ENCODE measurements at places on chromosomes 2 and 18.

DNA sequence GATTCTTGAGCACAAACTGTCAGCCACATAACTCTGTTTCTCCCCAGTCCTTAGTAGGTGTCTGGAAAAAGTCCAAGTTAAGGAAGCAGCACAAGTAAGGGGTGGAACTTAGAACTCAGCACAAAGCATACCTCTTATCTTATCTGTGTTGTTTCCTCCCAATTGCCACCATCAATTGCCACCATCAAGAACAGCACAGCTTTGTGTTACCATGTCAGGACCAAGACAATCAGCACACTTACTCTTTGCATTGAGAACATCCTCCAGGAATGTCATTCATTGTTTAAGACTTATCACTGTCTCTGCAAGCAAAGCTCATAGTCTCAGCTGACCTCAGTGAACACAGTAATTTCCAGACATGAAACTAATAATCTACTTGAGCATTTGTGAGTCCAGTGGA lies 212.7 kb upstream of the FSHR start:
- no peak for DNase-seq
- no peaks in the 10 kb centered on the region for H3K27me3 ChIP-seq
- H3K27ac ChIP-seq: no peak overlapping the region
- no peak overlapping the region for H3K4me3 ChIP-seq

GRCh38 chr18:43888598-43888997 lies 611.3 kb upstream of the SYT4 start:
- no peaks in the 10 kb centered on the region for H3K36me3 ChIP-seq
- H3K27ac ChIP-seq: no peak overlapping the region
- H3K4me1 ChIP-seq: no peaks in the 10 kb centered on the region
- no peak for DNase-seq
- no peak overlapping the region for H3K4me3 ChIP-seq

- no peaks in the 10 kb centered on the region for H3K36me3 ChIP-seq
- H3K27ac ChIP-seq: no peak overlapping the region
- H3K4me1 ChIP-seq: no peaks in the 10 kb centered on the region
Observed at GRCh38 chr18:37435996-37436395, 129.6 kb downstream of the CELF4 start.

DNA sequence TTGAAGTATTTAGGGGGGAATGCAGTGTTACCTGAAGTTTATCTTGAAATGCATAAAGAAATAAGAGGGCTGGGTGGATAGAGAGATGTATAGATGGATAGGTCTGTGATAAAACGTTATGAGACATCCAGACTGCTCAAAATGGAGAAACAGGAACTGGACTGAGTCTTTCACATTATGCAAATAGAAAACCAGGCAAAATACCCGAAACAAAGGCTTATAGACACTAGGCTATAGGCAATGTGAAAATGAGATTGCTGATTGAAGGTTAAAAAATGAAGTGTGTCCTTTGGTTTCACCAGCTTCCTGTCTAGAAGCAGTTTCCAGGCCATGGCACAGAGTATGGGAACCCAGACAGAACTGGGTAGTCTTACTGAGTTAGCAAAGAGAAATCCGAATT lies 24.9 kb upstream of the SLC3A1 start:
- no peaks in the 10 kb centered on the region for H3K27me3 ChIP-seq
- no peak for DNase-seq
- no peaks in the 10 kb centered on the region for H3K36me3 ChIP-seq
- H3K27ac ChIP-seq: no peak overlapping the region

GRCh38 chr2:124035001-124035400 lies 9.9 kb downstream of the CNTNAP5 start:
- H3K27ac ChIP-seq: no peak overlapping the region
- H3K27me3 ChIP-seq: no peaks in the 10 kb centered on the region
- no peaks in the 10 kb centered on the region for H3K4me1 ChIP-seq
- H3K36me3 ChIP-seq: no peaks in the 10 kb centered on the region

DNA sequence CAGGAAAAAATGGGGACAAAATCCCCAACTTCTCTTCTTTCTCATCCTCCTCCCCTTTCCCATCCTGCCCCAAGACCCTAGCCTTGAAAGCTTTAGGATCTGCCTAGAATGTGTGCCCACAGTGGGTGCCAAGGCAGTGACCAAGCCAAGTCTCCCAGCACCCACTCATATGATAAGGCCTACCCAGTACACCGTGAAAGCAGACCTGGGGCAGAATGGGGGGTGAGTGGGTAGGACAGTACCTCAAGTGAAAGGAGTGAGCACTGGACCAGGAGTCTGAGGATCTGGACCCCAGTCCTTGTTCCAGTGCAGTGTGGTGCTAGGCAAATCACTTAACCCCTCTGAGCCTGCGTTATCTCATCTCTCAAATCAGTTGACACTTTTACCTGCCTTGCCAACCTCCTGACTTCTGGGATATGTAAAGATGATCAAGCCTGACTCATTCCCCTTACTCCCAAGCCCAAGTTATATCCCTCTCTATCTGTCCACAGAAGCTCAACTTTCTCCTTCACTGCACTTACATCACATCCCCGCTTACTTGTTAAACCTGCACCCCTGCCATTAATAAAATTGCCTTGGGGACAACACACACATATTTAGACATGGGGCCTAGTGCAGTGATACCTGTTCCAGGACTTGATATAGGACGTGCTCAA lies 109.7 kb downstream of the ATL2 start:
- no peaks in the 10 kb centered on the region for H3K4me1 ChIP-seq
- peak overlapping the region; percentile 16 for H3K27ac ChIP-seq
- H3K27me3 ChIP-seq: no peaks in the 10 kb centered on the region

GRCh38 chr2:144834998-144835633 lies 315.2 kb upstream of the ZEB2 start:
- H3K4me1 ChIP-seq: no peaks in the 10 kb centered on the region
- no peak overlapping the region for H3K4me3 ChIP-seq
- peak; percentile 5 for DNase-seq
- no peaks in the 10 kb centered on the region for H3K36me3 ChIP-seq

DNA sequence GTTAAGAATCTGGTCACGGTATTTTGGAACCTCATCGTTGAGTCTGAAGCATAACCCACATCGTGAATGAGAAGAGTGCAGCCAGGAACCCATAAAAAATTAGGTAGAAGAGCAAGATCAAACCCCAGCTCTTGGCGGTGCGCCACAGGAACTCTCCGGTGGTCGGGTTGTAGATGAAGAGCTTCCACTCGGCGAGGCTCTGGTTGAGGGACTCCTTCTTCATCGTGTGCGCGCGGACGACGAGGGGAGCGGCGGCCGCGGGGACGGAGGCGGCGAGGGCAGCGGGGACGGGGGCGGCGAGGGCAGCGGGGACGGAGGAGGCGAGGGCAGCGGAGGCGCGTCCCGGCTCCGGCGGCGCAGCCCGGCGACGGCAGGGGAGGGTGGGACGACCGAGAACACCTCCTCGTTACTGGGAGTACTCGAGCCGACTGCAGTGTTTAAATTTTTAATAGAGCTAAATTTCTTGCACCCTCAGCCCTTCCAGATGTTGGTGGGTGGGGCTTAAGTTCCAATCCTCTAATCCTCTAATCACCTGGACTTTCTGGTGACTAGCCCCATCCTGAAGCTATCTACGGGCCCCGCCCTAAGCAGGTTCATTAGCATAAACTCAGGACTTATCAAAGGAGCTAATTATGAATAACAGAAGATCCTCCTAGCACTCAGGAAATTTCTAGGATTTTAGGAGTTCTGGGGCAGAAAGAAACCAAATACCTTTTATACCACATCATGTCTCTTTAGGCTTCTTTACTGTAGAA lies 20.4 kb upstream of the PAPOLG start:
- H3K27me3 ChIP-seq: no peaks in the 10 kb centered on the region
- no peaks in the 10 kb centered on the region for H3K36me3 ChIP-seq
- H3K27ac ChIP-seq: no peak overlapping the region
- peak overlapping the region; percentile 29 for H3K4me3 ChIP-seq

GRCh38 chr2:45789961-45790723 lies 138.7 kb downstream of the PRKCE start:
- H3K36me3 ChIP-seq: no peaks in the 10 kb centered on the region
- DNase-seq: no peak
- H3K4me3 ChIP-seq: no peak overlapping the region
- no peaks in the 10 kb centered on the region for H3K4me1 ChIP-seq
- no peak overlapping the region for H3K27ac ChIP-seq

DNA sequence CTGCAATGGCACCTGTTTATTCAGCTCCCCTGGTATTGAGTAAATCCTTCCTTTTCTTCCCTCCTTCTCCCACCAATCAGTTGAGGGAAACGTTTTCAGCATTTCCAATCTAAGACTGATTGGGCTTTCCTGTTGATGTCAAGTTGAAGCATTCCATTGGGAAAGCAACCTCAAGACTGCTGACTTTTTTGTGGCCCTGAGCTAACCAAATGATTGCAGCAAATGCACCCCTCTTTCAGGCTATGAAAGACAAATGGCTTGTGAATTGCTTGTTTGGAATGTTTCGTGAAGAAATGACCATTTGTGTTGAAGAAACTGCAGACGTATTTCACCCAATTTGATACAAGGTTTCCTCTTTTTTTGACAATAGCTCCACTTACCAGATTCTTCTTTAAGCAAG lies 303.5 kb downstream of the EPHA4 start:
- no peaks in the 10 kb centered on the region for H3K4me1 ChIP-seq
- no peak overlapping the region for H3K4me3 ChIP-seq
- no peaks in the 10 kb centered on the region for H3K27me3 ChIP-seq
- no peak for DNase-seq
- no peaks in the 10 kb centered on the region for H3K36me3 ChIP-seq

GRCh38 chr2:46095830-46096229 lies 201.4 kb upstream of the EPAS1 start:
- H3K27me3 ChIP-seq: no peaks in the 10 kb centered on the region
- H3K27ac ChIP-seq: no peak overlapping the region
- no peaks in the 10 kb centered on the region for H3K36me3 ChIP-seq
- no peaks in the 10 kb centered on the region for H3K4me1 ChIP-seq

DNA sequence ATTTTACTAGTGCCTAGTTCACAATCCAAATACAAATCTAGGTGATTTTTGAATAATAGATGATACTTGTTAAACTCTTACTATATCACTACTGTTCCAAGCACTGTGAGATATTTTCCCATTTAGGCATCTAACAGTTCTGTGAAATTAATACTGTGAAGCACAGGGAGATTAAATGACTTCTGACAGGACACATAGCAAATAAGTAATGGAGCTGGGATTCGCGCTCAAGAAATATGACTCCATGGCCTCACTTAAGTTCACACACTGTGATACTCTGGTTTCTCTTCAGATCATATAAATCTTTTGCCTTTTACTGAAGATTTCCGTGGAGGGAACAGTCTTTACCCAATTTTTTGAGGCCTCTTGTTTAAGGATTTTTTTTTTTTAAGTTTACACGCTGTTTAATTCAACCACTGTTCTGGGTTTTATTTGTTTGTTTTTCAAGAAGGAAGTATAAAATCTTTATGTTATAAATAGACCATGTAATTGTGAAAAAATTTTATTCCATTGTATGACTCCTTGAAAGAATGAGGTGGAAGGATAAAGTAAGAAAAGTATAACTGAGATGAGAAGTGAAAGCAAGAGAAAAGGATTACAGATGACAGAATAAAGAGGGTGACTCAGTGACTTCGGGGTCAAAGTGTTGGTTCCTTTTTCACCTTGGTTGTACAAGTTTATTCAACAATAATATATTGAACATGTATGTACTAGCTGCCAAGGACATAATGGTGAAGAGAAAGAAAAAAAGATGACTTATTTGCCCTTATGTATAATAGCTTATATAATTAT lies 30.2 kb downstream of the RBM45 start:
- no peak for DNase-seq
- no peaks in the 10 kb centered on the region for H3K27me3 ChIP-seq
- no peaks in the 10 kb centered on the region for H3K36me3 ChIP-seq
- no peak overlapping the region for H3K4me3 ChIP-seq
- H3K4me1 ChIP-seq: no peaks in the 10 kb centered on the region

- no peaks in the 10 kb centered on the region for H3K36me3 ChIP-seq
- H3K4me1 ChIP-seq: no peaks in the 10 kb centered on the region
- no peak overlapping the region for H3K4me3 ChIP-seq
- no peaks in the 10 kb centered on the region for H3K27me3 ChIP-seq
Observed at GRCh38 chr18:30455741-30456140, 586.8 kb downstream of the DSC3 start.

GRCh38 chr2:176768185-176768584 lies 444.4 kb upstream of the HNRNPA3 start:
- no peaks in the 10 kb centered on the region for H3K4me1 ChIP-seq
- no peaks in the 10 kb centered on the region for H3K27me3 ChIP-seq
- no peak overlapping the region for H3K4me3 ChIP-seq
- DNase-seq: no peak
- H3K36me3 ChIP-seq: no peaks in the 10 kb centered on the region
- no peak overlapping the region for H3K27ac ChIP-seq

DNA sequence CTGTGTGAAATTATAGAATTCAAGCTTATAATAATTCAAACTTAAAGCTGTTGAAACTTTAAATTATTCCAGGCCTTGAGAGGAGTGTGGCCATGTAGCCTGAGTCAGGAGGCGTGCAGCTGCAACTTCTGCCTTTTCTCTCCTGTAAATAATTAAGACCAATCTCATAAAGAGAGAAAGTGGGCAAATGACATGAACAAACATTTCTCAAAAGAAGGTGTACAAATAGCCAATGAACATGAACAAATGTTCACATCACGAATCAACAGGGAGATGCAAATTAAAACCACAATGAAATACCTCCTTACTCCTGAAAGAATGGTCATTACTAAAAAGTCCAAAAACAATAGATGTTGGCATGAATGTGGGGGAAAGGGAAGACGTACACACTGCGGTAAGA lies 149.1 kb upstream of the MYCN start:
- H3K4me3 ChIP-seq: no peak overlapping the region
- H3K36me3 ChIP-seq: no peaks in the 10 kb centered on the region
- H3K27ac ChIP-seq: no peak overlapping the region
- no peaks in the 10 kb centered on the region for H3K27me3 ChIP-seq
- DNase-seq: no peak
- no peaks in the 10 kb centered on the region for H3K4me1 ChIP-seq

- no peak overlapping the region for H3K27ac ChIP-seq
- H3K4me3 ChIP-seq: no peak overlapping the region
- H3K27me3 ChIP-seq: no peaks in the 10 kb centered on the region
Observed at GRCh38 chr18:21096760-21097159, 14.9 kb downstream of the ROCK1 start.

DNA sequence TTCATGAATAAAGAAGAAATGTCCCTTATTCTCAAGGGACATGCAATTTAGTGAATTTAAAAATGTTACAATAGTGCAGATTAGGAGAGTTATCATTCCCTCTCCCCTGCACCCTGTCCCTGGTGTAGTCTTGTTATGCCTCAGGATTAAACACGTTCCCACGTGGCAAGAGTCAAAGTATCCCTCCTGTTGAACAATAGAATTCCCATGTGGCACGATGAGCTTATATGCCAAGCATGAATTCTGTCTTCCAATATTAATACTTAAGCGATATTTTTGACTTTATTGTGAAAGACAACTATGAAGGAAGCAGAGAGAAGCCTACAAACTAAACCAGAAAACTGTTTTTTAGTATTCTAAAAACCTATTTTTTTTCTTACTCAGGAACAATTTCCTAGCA lies 36.7 kb upstream of the SPAG16 start:
- no peak for DNase-seq
- no peaks in the 10 kb centered on the region for H3K27me3 ChIP-seq
- no peaks in the 10 kb centered on the region for H3K4me1 ChIP-seq

- no peak for DNase-seq
- H3K36me3 ChIP-seq: no peaks in the 10 kb centered on the region
- no peak overlapping the region for H3K4me3 ChIP-seq
- H3K4me1 ChIP-seq: no peaks in the 10 kb centered on the region
- H3K27ac ChIP-seq: no peak overlapping the region
Observed at GRCh38 chr2:44207102-44207501, 38.4 kb downstream of the PPM1B start.

GRCh38 chr2:45748239-45748638 lies 96.8 kb downstream of the PRKCE start:
- H3K36me3 ChIP-seq: no peaks in the 10 kb centered on the region
- no peak for DNase-seq
- no peak overlapping the region for H3K4me3 ChIP-seq
- H3K4me1 ChIP-seq: peaks cover 3% of the 10 kb centered on the region
